Nephron progenitor cell (in vitro differentiated cells): ENCODE measurements at places on chromosomes 6 and 20.

- DNase-seq = no peak
Observed at GRCh38 chr20:36175016-36175415, 20.5 kb downstream of the EPB41L1 start.

DNA sequence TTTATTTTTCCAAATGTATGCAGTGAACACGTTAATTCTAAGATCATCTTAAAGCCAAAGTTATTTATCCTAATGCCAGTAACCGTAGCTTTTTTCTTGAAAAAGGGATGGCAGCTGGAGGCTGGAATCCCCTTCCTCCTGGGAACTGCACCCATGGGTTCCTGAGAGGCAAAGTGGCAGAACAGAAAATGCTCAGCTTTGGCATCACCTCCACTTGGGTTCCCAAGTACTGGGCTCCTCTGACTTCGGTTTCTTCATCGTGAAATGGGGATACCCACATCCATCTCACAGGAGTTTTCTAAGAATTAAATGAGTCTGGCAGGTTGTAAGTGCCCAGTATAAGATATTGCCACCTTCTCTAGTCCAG is 6.2 kb upstream of the DDX43 start:
- no peak for DNase-seq

GRCh38 chr6:3722785-3723184 is 28.7 kb downstream of the PXDC1 start:
- DNase-seq = no peak

- DNase-seq = no peak
Observed at GRCh38 chr6:148250975-148251685, 91.5 kb upstream of the SASH1 start.

DNA sequence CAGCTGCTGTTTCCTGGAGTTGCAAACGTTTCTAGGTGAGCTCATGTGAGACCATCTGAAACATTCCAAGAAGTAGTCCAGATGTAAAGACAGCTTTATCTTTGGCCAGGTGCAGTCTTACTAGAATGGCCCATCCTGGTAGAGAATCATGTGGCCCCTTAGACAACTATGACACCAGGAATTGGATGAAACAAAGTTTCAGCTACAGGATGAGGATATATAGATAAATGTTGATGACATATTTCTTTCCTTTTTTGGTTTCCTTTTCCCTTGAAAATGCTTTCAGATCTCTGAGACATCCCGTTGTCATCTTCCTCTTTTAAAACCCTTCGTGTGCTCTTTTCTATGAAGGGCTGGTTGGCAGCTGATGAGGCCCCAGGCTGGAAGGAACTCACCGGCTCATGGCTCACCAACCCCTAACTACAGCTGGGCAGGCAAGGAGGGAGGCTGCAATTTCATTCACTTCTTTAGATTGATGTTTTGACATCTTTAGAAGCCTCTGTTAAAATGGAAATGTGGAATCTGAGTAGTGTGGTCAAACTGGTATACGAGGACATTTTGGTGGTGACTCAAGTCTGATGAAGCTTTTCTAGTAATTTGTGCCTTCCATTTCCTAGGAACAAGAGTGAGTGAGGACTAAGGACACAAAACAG is 167.9 kb upstream of the TNFAIP3 start:
- DNase-seq = no peak

DNA sequence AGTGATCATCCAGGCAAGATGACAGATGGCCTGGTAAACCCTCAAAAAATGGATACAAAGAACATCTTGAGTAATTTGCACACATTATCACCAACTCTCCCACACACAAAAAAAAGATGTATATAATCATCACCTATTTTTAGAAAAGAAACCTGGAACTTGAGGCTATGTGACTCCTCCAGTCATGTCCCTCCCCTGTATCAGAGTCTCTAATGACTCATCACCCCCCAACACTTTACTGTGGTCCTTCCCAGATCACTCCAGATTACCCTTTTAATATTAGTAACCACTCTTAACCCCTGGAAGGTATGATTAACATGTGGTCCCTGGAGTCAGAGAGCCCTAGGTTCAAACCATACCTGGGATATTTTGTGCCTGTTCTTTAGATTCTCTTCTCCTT is 144.8 kb downstream of the ZNF217 start:
- DNase-seq = no peak

- no peak for DNase-seq
Observed at GRCh38 chr6:44529146-44529905, 141.8 kb downstream of the CDC5L start.

DNA sequence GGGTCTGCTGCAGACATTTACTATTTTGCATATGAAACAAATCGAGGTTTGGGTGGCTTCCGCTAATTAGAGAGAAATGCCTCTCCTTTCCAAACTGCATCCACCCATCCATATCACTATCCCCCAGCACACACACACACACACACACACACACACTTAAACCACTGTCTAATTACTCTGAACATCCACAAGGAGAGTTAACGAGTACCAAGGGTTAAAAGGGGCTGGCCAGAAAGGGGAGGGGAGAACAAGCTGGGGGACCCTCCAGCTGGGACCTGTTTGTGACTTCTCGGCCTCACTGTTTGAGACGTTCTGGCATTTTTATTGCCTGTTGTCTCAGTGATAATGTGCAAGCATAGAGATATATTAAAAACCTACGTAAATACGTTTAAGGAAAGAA is 261.2 kb downstream of the FOXC1 start:
- peak; percentile 36 for DNase-seq

GRCh38 chr20:16158090-16158975 is 414.9 kb downstream of the KIF16B start:
- DNase-seq = no peak

GRCh38 chr6:150238336-150238741 is 95.5 kb downstream of the PPP1R14C start:
- no peak for DNase-seq

GRCh38 chr6:137378090-137378369 is 116.2 kb downstream of the OLIG3 start:
- no peak for DNase-seq

DNA sequence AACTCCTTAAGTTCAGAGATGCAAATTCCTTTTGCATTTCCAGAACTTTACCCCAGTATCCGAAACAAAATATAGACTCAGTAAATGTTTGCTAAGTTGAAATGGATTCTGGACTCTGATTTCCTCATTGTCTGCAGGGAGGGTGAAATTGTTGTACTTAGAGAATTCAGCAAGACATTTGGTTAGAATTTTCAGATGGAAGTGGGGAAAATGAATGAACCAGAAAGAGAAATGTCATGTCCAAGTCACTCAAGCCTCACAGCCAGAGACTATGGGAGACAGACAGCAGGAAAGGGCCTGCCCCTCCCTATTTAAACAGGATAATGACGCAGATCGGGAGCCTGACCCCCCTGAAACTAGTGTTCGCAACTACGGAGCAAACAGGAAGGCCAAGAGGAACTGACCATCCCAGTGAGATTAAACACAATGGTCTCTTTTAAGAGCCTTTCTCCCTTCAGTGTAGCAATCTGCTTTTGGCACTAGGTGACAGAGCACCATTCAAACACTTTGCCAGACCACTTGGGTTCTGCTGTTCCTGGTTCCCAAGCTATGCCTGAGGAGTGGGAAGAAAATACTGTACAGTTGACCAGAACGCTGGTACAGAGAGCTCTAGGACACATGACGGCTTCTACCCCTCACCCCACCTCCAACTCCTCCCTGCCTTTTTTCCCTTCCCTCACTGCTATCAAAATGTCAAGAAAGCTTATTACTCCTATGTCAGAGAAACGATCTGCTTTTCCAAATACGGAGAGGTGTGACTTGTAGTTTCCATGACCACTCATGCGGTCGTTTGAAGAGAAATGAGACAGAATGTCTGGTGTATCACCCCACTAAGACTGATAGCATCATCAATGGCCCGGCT is 13.7 kb downstream of the NEDD9 start:
- no peak for DNase-seq

DNA sequence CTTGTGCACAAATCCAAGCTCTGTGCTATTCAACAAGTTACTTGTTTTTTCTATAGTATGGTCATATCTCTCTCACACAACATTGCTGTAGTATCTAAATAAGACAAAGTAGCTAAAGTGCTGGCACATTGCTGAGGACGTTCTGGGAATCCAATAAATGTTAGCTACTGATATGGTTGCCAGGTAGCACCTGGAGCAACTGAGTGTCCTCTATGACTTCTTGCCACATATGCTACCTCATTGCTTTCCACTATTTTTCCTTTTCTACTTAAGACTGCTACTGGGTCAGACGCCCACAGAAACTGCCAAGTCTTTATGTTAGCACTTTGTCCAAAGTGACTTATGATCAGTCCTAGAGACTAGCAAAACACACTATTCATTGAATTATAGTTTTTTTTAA is 85.3 kb downstream of the SYCP2 start:
- no peak for DNase-seq

DNA sequence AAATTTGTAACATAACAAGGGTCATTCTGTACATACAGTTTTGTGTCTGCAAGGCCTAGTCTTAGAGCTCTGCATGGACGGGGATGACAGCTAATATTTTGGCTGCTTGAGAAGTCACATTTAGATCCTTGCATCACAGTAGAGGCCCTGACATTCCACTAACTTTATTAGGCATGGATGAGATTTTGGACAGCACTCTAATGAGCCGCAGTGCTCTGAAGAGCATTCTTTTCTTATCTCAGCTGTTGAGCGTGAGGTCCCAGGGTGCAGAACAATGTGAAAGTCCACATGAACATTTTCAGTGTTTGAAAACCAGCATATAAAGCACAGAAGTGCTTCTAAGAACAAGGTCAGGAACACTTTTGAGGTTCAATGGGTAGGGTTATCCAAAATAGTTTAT is 58.9 kb downstream of the IPCEF1 start:
- DNase-seq = no peak

GRCh38 chr20:24452498-24453127 is 16.8 kb upstream of the SYNDIG1 start:
- no peak for DNase-seq

GRCh38 chr6:163404825-163405265 is 9.7 kb upstream of the QKI start:
- DNase-seq = no peak

DNA sequence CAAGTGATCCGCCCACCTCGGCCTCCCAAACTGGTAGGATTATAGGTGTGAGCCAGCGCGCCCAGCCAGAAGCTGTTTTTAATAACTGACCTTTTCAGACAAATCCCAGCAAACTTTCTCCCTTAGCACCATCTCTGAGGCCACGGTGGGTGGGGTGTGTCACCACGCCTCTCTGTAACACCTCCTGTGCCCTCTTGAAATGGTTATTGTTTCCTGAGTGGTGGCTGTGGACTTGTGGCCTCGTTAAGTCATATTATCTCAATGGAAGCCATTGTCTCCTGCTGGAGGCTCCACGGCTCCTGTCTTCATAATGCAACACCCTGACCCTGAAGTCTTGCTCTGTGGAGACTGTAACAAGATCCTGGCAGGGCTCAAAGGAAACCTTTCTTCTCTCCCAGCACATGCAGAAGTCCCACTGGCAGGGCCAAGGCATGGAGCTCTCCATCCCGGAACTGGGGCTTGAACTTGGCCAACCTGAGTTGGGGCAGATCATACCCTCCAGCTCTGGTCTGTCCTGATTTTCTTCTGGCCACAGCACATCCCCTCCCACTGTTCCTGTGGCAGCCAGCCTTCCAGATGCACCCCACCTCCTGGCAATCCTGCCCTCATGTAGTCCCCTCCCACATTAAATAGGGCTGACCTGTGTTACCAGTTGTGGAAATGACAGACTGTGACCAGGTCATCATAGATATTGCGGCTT is 81.1 kb downstream of the SNX5 start:
- DNase-seq = no peak

DNA sequence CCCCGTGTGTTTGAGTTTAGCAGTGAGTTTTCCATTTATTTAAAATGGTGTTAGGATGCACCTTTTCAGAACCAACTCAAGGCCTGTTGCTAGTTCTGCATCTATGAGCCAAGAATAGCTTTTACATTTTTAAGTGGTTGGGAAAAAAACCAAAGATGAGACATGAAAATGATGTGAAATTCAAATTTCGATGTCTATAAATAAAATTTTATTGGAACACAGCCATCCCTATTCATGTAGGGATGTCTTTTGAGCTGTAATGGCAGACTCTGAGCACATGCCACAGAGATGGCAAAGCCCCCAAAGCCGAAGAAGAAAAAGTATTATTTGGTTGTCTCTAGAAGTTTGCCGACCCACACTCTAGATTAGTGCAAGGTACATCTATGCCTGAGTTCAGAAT is 5.0 kb upstream of the NEDD9 start:
- DNase-seq = no peak

DNA sequence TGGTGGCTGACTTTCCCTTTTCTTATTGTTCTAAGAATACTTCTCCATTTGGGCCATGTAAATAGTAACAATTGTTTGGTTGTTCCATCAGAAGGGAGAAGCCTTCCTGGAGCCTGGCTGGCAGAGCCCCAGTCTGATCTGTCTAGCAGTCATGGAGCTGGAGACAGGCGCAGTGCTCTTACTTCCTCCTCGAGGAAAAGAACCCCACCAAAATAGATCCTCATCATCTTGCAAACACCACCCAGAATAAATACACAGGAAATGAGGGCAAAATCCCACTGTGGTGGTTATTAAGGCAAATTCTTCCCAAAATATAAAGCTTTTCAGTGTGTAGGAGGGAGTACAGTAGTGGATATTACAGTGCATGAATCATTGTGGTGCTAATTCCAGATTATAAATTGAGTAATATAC is 195.1 kb upstream of the SGK1 start:
- no peak for DNase-seq

DNA sequence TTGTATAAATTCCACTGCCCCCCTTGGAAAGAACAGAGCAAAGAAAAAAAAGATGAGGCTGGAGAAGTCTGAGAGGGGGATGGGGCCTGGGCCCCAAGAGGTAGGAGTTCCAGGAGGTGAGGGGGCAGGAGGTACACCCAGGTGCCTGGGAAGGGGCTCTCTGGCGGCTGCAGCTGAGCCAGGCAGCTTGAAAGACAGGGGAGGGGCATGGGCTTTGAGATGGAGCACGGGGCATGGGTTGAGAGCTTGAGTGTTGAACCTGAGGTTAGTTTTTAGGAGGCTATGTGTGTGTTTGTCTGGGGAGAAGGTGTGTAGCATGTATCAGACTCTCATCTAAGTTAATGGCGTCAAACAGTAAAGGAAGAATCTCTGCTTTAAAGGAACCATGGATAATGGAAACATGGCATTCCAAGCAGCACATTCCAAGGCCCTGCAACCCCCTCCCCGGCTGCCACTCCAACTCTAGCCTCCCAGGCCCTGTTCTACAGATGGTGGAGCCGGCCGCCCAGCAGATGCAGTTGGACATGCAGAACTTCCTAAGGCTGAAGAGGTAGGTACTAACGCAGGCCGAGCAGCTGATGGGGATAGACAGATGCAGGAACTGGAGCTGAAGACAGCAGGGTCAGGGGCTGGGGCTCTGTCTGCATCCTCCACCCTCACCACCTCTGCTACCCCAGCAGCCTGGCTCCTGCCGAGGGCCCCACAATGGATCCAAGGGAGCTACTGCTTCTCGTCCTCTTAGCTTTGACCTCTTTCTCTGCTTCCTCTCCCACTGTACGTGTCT is 42.1 kb downstream of the MDFI start:
- DNase-seq = no peak
